ENCODE measurements at places on chromosomes 16 and 17.

GRCh38 chr17:34413443-34414119, 50.5 kb upstream of the CCL1 start:
- DNase-seq = peak; percentile 63

DNA sequence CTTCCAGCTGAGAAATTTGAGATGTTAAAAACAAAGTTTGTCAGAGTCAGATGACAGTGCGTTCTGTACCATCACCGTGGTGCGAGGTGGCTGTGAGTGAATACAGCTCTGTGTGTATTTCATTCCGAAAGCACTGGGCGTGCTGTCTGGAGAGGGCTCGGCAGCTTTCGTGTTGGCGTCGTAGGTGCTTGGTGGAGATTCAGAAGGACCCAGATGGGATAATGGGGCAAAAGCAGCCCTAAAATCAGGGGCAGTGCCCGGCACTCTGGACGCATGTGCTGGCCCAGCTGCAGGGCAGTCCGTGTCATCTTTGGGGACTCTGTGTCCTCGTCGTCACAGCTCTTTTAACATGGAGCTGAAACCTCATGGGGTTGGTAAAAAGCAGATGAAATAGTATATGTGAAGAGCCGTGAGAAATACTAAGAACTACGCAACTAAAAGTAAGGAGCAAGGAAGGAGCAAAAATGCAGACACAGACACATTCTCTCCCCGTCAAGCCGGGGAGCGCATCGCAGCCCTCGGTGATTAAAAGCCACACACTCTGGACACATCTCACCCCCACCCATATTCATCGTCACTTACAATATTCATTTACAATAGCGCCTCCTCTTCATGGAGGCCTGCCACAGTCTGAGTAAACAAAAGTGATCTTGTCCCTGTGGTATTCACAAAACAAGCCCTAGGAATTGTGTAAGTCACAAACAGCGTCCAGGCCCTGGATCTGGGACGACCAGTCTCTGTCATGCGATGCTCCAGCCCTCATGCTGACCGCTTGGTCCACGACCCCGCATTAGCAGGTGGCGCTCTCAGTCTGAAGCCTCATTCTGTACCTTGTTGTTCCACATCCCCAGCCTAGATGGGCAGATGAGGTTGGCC, 206.7 kb downstream of the RPTOR start:
- DNase-seq = no peak

GRCh38 chr17:57679906-57680695, 65.0 kb downstream of the CCDC182 start:
- DNase-seq = no peak

DNA sequence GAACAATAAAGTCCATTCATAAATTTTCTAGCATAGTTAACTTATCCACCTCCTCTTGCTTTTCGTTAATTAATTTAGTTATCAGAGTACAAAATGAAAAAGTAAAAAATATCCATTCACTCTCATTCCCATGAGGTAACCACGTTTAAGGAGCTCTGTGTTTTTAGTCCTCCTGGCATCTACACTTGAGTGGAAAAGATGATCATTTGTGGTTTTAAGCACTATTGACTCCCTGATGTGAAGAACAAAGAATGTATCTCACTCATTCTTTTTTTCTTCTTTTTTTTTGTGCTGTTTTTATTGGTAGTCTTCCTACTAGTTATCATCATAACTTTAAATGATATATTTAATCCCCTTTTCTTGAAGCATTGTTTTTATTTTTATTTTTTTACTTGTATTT, 26.1 kb downstream of the QPRT start:
- DNase-seq = no peak

DNA sequence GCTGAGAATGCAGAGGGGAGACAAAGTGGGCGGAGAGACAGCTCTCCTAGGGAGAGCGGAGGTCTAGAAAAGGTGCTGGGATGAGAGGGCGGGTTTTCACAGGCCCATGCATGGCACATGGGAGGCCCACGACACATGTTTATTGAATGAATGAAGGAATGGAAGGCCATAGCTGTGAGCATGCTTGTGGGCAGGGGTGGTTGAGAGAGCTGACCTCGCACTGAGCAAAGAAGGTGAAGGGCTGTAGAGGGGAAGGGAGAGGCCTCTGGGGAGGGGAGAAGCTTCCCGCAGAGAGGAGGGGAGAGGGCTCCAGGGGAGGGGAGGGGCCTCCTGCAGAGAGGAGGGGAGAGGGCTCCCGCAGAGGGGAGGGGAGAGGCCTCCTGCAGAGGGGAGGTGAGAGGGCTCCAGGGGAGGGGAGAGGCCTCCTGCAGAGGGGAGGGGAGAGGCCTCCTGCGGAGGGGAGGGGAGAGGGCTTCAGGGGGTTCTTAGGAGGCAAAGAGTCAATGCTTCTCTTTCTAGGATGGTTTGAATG, 27.3 kb downstream of the SDK2 start:
- DNase-seq = no peak

DNA sequence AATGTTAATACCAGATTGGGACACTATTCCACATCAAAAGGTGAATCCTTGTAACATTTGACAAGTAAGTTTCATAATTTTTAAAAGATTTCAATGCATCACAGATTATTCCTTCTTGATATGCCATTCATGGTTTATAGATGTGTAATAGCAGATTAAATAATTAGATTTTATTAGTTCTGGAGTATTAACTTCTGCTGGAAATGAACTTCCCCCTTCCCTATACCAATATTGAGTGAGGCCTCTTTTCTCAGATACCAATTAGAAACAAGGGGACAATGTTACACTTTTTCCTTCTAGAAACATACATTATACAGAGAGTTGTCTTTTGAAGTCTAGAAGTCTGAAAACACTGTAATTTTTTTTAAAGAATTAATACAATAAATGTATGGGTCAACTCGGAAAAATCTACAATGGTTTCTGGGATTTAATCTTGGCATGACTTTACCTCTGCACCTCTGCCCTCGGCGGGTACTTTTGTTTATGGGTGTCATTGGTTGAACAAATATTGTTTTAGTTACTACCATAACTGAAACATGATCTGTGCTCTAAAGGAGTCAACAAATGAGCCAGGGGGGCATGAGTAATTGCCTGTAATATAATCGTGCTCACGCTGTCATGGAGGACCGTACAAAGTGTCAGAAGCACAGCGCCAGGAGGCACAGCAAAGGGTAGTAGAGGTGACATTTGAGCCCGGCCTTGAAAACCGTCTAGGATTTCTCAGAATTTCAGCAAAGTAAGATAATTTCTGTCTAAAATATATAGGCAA, 8.2 kb downstream of the LRRC37B start:
- DNase-seq = no peak

GRCh38 chr17:27928587-27928986, 35.4 kb upstream of the LYRM9 start:
- no peak for DNase-seq

GRCh38 chr16:12262454-12263180, 286.1 kb downstream of the SNX29 start:
- DNase-seq = no peak

Measured in inflammatory macrophage treated with lipopolysaccharide for 1 hour (primary cell).